ENCODE measurements at places on chromosomes 2 and 18. TPM values are rescaled to one million over a fixed set of nuclear protein-coding genes. Genes with fewer than 3 reads are reported as not detected.

DNA sequence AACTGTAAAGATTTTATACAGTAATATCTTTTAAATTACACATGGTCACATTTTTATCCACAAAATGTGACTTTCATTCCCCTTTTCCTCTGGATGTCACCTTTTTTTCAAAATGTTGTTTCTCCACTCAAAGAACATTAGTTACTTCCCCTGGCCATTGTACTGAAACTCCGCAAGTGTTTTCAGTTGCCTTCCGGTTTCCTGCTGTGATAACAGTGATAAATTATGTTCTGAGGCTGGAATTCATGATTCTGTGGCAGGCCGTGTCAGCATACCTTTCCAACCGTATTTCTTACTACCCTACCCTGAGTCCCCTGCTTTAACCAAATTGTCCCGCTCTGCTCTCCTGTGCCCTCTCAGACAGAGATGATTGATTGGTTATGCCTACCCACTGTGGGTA, 53.5 kb downstream of the MGAT5 start:
- H3K27ac ChIP-seq: no peak overlapping the region
- no peaks in the 10 kb centered on the region for H3K36me3 ChIP-seq
- peaks cover 28% of the 10 kb centered on the region for H3K4me1 ChIP-seq
- no peak overlapping the region for H3K4me3 ChIP-seq
- DNase-seq: no peak

GRCh38 chr2:234580686-234581085, 83.8 kb upstream of the ARL4C start:
- no peak overlapping the region for H3K4me3 ChIP-seq
- no peaks in the 10 kb centered on the region for H3K36me3 ChIP-seq

The ASPRV1 gene
- 0.30 TPM for total RNA-seq

- DNase-seq: no peak
- H3K27me3 ChIP-seq: no peaks in the 10 kb centered on the region
- H3K4me3 ChIP-seq: no peak overlapping the region
- no peaks in the 10 kb centered on the region for H3K4me1 ChIP-seq
- H3K36me3 ChIP-seq: no peaks in the 10 kb centered on the region
Observed at GRCh38 chr2:163669506-163669905, 66.3 kb downstream of the FIGN start.

GRCh38 chr18:9711361-9712129, 3.4 kb downstream of the RAB31 start:
- DNase-seq: no peak
- H3K4me3 ChIP-seq: no peak overlapping the region
- no peaks in the 10 kb centered on the region for H3K27me3 ChIP-seq
- no peaks in the 10 kb centered on the region for H3K36me3 ChIP-seq

The SLC14A1 gene
- 8.9 TPM for total RNA-seq

- no peak overlapping the region for H3K27ac ChIP-seq
- no peak overlapping the region for H3K4me3 ChIP-seq
- no peak for DNase-seq
- H3K27me3 ChIP-seq: no peaks in the 10 kb centered on the region
- peaks cover 2% of the 10 kb centered on the region for H3K4me1 ChIP-seq
- H3K36me3 ChIP-seq: peaks cover 19% of the 10 kb centered on the region
Observed at GRCh38 chr18:12021596-12021995, 40.3 kb downstream of the IMPA2 start.

DNA sequence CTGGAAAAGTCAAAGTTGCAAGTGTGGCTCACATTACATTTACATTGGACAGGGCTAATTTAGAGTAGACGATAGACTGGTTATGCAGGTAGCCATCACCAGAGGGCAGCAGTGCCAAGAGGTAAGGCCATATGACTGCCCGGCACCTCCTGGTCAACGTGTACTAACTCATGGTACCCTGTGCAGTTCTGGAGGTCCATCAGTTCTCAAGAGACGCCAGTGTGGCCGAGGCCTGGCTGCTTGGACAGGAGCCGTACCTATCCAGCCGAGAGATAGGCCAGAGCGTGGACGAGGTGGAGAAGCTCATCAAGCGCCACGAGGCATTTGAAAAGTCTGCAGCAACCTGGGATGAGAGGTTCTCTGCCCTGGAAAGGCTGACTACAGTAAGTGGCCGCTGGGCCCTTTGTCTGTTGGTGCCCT, 65.8 kb upstream of the EML6 start:
- DNase-seq: no peak
- peaks cover 100% of the 10 kb centered on the region for H3K36me3 ChIP-seq
- H3K27me3 ChIP-seq: no peaks in the 10 kb centered on the region

- DNase-seq: no peak
- no peaks in the 10 kb centered on the region for H3K4me1 ChIP-seq
- H3K36me3 ChIP-seq: no peaks in the 10 kb centered on the region
Observed at GRCh38 chr2:225824748-225825449, 425.4 kb downstream of the NYAP2 start.

DNA sequence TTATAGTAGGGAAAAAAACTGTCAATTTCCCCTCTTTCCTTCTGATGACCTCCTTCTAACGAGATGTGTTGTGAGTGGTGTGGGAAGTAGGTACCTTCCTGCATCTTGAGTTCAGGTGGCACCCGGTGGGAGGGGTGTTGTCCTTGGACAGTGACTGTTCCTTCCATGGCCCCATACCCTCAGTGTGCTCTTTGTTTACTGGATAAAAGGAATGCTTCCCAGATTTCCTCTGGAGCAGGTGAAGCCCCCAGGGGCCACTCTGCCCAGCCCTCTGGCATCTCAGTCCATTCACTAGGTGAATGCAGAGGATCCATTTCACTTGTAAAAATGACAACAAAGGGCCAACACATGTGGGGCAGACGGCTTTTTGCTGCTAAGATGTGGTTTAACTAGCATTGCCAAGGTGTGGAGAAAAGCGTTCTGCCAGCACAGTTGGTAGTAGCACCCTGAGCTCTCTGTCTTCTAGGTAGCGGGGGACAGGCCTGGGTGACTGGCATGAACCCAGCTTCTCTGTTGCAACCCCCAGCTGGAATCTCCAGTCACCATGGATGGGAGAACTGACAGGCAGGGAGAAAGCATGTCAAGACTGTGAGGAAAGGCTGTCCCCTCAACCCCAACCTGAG, 6.9 kb downstream of the GDF7 start:
- no peak overlapping the region for H3K4me3 ChIP-seq
- H3K36me3 ChIP-seq: no peaks in the 10 kb centered on the region
- H3K27ac ChIP-seq: no peak overlapping the region
- DNase-seq: no peak
- no peaks in the 10 kb centered on the region for H3K4me1 ChIP-seq
- peaks cover 26% of the 10 kb centered on the region for H3K27me3 ChIP-seq

DNA sequence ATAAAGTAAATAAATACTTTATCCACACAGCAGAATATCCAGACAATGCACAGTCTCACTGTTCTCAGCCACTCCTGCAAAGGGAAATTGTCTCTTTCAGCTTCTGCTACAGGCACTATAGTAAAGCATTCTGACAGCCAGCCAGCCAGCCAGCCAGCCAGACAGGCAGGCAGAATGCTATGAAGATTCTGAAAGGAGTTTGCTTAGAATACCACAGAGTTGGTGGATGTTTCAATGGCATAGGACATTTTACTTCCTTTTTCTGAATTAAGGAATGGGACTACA, 116.1 kb upstream of the CYP26B1 start:
- no peak for DNase-seq
- no peak overlapping the region for H3K4me3 ChIP-seq
- H3K27me3 ChIP-seq: no peaks in the 10 kb centered on the region
- H3K27ac ChIP-seq: no peak overlapping the region

DNA sequence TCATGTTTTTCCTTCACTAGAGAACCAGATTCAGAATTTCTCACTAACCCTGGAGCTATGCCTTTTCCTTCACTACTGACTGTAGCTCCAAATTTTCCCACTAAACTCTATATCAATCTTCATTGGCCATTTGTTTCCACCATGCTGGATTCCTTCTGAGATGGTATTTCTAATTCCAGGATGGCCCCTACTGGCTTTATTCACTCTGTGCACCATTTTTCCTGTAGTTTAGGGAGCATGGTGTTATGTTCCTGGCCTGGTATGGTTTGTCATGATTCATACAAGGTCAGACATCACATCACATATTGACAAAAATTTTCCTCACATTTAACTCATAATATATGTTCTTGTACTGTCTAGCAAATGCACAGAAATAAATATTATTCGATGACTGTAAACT, 229.2 kb upstream of the TFPI start:
- no peaks in the 10 kb centered on the region for H3K36me3 ChIP-seq
- no peak overlapping the region for H3K27ac ChIP-seq
- no peaks in the 10 kb centered on the region for H3K4me1 ChIP-seq
- no peaks in the 10 kb centered on the region for H3K27me3 ChIP-seq
- no peak for DNase-seq

DNA sequence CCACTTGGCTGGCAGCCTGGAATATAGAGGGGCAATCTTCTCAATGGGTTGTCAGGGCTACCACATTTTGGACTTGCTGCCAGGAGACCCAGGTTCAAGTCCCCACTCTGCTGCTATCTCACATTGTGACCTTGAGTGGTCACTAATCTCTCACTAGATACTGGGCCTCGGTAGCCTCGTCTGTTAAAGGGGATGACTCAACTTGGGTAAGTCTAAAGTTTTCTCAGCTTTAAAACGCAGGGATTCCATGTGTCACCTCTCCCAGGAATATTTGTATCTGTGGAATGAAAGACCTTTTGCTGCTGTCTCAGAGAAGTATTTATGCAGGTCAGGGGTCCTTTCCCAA, 86.3 kb downstream of the SEMA4F start:
- DNase-seq: no peak
- H3K36me3 ChIP-seq: no peaks in the 10 kb centered on the region
- H3K4me3 ChIP-seq: no peak overlapping the region
- peaks cover 11% of the 10 kb centered on the region for H3K4me1 ChIP-seq

DNA sequence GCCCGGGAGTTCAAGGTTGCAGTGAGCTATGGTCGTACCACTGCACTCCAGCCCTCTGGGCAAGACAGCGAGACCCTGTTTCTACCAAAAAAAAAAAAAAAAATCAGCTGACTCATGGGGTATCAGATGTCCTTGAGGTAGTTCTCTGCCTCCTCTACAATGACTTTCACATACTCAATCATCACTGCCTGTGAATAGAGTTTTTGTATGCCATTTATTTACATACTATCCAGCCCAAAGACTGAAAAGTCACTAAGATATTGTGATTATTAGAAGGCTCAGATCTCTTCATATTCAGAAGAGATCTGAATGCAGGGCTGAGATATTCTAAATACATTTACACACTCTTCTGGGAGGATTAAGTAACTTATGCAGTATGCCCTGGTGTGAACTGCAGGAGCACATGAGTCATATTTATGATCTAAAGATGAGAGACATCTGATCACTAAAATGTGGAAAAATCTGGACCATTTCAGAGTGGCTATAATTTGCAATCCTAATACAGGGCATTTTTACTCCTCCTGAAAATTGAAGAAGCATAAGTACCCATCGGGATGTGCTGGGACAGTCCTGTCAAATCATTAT, 38.9 kb downstream of the KLF7 start:
- H3K36me3 ChIP-seq: peaks cover 11% of the 10 kb centered on the region
- H3K4me3 ChIP-seq: no peak overlapping the region
- H3K27ac ChIP-seq: no peak overlapping the region

The KCNG3 gene
- not detected for total RNA-seq

- DNase-seq: no peak
- H3K27me3 ChIP-seq: no peaks in the 10 kb centered on the region
- no peak overlapping the region for H3K4me3 ChIP-seq
- no peak overlapping the region for H3K27ac ChIP-seq
- no peaks in the 10 kb centered on the region for H3K36me3 ChIP-seq
Observed at GRCh38 chr18:6604573-6604941, 125.0 kb upstream of the ARHGAP28 start.

DNA sequence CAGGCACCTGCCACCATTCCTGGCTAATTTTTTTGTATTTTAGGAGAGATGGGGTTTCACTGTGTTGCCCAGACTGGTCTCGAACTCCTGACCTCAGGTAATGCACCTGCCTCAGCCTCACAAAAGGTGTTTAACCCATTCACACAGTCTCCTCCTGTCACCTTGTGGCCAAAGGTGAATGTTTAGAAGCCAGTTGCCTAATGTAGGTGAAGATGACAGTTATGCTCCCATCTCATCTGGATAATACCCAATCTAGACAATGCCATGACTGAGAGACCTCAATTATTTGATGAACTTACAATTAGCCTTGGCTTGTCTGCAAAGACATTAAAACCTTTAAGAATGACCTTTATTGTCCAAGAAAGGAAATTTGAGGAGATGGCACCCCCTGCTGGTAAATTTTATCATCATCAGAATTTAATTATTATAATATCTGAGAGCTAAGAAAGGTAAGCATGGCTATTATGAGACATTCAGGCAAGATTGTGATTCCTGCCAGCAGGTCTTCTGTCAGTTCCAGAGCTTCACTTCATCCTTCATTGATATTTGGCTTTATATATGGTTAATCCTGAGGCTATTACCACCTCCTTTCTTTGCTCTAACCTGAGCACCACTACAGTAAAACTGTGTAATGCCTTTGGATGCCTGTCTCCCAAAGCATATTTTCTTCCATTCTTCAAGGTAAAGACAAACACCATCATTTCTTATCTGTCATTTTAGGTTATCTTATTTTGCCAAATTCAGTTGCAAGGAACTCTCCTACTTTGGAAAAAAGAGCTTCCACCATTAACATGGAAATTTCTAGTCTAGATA, 117.6 kb downstream of the FAM124B start:
- no peaks in the 10 kb centered on the region for H3K4me1 ChIP-seq
- no peak overlapping the region for H3K27ac ChIP-seq
- no peak for DNase-seq
- H3K4me3 ChIP-seq: no peak overlapping the region

GRCh38 chr2:143300536-143300935, 171.3 kb downstream of the ARHGAP15 start:
- H3K27ac ChIP-seq: no peak overlapping the region
- DNase-seq: no peak
- H3K36me3 ChIP-seq: no peaks in the 10 kb centered on the region
- H3K4me3 ChIP-seq: no peak overlapping the region
- H3K4me1 ChIP-seq: no peaks in the 10 kb centered on the region

- no peaks in the 10 kb centered on the region for H3K4me1 ChIP-seq
- DNase-seq: no peak
- H3K36me3 ChIP-seq: no peaks in the 10 kb centered on the region
- H3K27ac ChIP-seq: no peak overlapping the region
- no peak overlapping the region for H3K4me3 ChIP-seq
- no peaks in the 10 kb centered on the region for H3K27me3 ChIP-seq
Observed at GRCh38 chr2:120842456-120843439, 107.1 kb downstream of the GLI2 start.

- no peak overlapping the region for H3K27ac ChIP-seq
- no peaks in the 10 kb centered on the region for H3K4me1 ChIP-seq
- H3K4me3 ChIP-seq: no peak overlapping the region
- DNase-seq: no peak
Observed at GRCh38 chr2:4122726-4123125, 419.4 kb downstream of the DCDC2C start.

GRCh38 chr18:53451902-53452301, 772.6 kb downstream of the MBD2 start:
- no peak overlapping the region for H3K27ac ChIP-seq
- no peaks in the 10 kb centered on the region for H3K27me3 ChIP-seq
- DNase-seq: no peak

Data from heart left ventricle (tissue), 16 donors.